Glutamatergic neuron (in vitro differentiated cells): ENCODE measurements at places on chromosomes 16 and 17. TPM values are rescaled to one million over a fixed set of nuclear protein-coding genes. Genes with fewer than 3 reads are reported as not detected.

The PRKAR1A gene
- total RNA-seq, result 277 TPM

The KRTAP4-3 gene
- total RNA-seq, result not detected

The TMEM220 gene
- 1.6 TPM for total RNA-seq

The CRYM gene
- not detected for total RNA-seq

The OTOA gene
- total RNA-seq, result not detected
